ENCODE measurements at places on chromosomes 5 and 9. TPM values are rescaled to one million over a fixed set of nuclear protein-coding genes. Genes with fewer than 3 reads are reported as not detected.

DNA sequence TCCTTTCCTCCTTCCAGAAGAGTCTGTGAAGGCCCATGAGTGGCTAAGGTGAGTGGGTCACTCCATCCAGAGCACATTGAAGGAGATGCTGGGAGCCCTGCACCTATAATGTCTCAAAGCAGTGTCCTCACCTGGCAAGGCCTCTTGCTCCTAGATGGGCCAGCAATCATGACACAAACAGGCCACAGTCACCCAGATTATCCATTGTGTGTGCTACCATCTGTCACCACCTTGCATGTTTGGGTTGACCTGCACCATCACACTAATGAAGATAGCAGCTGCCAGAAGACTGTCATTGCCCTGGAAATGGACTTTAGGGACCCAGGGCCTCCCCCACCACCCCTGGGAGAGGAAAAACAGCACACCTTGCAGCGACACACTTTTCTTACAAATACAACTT is 69.6 kb downstream of the GABBR2 start:
- DNase-seq, result no peak

DNA sequence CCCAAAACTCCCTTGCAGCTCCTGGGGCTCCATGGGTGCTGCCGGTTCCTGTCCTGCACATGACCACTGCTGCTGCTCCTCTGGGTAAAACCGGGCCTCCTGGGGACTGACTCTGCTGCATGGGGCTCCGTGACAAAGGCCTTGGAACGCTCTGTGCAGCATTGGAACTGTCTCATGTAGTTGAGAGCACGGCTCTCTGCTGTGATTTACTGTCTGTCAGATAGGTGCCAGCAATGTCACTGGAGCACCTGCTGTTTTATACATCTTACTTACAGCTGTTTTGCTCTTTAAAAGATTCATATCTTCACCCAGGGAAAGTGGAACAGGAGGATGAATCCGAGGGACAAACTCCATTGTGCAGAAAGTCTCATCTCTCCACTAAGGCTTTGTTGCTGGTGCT is 138.1 kb downstream of the YIPF5 start:
- DNase-seq, result peak; percentile 72

DNA sequence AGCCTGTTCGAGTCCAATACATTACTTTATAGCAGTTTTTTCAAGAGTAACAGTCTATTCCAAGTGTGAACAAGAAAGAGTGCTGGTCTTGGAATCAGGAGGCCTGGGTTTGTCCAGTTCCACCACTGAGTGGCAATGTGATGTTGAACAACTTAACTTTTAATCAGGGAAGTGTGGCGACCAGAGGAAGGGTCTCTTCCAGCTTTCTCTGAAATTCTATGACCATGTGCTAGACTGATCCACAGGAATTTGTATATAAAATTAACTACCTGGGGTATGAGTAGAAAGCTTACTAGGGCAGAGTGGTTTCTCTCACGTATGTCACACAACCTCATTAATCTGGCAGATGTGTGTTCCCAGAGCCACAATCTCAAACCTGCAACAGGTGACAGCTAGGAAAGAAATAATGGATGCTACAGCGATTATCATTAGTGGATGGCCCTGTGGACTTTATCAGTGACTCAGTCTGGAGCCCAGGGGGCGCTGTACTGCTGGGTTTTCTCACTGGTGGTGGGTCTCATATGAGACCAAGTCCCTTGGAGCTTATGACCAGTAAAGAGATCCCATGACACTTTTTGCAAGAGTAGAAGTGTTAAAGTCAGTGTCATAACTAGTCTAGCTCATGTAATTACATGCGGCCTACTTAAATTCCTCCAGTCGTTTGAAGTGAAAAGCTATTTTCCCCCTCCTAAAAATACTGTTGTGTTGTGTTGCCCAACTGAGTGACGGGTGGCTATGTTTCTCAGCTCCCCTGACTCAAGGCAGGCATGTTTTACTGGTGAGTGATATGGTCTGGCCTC is 116.5 kb downstream of the GDNF start:
- DNase-seq, result no peak

- DNase-seq, result no peak
Measured at GRCh38 chr9:33101104-33101951, 24.9 kb upstream of the SMU1 start.

DNA sequence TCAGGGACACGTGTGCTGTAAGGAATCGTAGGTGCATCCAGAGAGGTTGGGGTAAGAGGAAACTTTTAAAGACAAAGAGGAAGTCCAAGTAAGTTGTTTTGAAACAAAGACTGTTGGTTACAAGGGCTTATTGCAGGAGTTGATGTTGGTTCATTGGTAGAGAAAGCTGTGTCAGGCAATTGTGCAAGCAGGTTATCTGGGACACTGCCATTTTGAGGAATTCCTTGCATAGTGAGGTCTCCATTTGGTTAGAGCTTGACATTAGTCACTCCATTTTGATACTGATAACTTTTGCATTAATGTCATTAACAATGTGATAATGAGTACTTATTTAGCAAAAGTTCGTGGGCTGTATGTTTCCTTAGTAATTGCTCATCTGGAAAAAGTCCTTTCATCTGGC is 24.9 kb downstream of the CNOT6 start:
- no peak for DNase-seq

DNA sequence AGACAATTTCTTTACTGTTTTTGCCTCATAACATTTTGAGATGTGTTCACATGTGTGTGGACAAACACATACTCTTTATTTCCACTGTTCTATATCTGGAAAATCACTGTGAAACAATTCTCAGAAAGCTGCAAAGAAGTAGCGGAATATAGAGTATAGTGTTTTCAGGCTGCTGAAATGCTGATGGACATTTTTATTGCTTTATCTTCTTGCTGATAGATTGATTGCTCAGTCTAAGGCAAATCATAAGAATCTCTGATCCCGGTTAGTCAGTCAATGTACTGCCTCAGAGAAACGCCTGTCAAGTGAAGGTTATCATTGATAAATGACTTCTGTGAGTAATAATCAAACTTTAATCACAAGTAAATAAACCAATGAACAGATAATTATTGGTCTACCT is 364.9 kb upstream of the CTNND2 start:
- DNase-seq, result no peak

DNA sequence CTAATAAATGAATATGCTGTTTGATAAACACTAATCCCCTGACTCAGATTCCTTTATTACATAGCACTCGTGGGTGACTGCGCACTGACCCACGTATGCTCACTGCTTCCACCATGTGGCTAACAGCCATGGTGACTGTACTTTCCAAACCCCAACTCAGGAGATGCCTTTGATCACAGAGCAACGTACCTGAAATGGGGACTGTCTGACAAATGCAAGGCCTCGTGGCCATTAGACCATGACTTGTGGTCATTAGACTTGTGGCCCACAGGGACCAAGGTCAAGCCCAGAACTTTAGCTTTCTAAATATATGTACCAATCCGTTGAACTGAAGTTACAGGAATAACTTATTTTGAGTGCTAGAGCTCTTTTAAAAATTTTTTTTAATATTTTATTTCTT is 46.6 kb downstream of the CYFIP2 start:
- no peak for DNase-seq

DNA sequence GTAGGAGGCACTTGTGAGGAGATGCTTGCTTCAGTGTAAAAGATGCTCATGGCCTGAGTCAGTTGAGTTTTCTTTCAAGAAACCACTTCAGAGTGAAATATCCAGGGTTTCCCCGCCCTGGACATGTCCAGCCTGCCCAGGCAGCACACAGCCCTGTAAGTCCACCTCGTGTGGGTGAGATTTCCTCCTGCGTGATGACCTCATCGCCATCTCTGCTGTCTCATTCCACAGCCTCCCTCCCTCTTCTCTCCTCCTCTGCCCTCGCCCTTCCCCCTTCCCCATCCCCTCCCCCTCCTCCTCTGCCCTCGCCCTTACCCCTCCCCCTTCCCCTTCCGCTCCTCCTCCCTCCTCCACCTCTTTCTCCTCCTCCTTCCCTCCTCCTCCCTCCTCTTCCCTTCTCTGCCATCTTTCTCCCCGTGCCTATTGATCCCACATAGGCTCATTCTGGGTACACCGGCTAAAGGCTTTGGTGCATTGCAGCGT is 34.0 kb upstream of the NCS1 start:
- no peak for DNase-seq

DNA sequence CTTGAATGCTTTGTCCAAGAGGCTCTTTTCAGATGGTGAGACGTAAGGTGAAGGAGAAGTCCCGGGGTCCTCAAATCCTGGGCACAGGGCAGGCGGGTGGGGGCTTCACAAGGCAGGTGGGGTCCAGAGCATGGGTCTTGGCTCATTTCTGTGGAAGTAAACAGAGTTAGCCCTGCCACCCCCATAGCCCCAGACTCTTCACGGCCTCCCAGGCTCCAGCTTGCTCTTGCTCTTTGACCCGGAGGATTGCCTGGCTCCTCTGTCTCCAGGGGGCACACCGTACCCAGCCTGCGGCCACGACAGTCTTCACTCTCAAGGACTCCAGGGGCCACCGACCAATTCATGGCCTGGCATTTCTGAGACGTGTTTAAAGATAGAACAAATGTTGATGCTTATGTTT is 28.8 kb upstream of the POMT1 start:
- no peak for DNase-seq

DNA sequence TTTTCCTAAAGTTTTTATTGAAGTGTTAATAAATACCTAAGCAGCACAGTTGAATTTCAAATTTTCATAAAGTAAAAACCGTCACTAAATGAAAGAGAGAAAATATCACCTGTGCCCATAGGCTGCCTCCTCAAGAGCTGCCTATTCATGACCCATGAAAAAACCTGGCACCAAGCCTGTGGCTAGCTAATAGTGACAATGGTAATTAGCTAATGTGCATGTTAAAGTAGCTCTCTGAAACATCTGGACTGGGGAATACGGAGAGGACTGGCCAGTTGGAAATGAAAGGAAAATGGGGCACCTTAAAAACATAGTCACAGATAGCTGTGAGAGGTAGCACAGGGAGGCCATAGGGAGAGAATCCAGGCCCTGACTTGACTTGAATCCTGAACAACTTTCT is 5.4 kb upstream of the GNE start:
- DNase-seq, result no peak

DNA sequence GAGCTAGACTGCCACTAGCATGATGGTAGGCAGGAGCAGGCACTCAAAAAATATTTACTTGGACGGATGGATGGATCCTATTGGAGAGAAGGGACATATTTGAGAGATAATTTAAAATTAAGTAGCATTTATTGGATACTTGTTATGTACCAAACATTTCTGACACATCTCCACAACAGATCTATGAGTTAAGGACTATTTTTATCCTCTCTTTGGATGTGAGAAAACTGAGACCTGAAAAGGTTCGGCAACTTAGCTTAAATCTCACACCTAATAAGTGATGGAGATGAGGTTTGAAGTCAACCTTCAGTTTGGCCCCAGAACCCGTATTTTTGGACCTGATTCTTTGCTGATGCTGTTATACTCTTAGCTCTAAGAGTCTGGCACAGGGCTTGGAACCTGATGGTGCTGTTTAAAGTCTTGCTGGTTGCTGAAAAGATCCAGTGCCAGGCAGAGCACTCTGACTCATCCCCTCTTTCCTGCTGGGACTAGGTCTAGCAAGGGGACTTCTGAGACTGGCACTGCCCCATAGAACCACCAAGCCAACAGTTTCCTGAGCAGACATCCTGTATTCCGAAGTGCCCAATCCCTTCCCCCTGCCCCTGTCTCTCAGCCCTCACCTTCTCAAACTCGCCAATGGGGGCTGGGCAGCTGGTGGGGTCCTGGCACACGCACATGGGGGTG is 15.6 kb downstream of the SPARC start:
- no peak for DNase-seq

DNA sequence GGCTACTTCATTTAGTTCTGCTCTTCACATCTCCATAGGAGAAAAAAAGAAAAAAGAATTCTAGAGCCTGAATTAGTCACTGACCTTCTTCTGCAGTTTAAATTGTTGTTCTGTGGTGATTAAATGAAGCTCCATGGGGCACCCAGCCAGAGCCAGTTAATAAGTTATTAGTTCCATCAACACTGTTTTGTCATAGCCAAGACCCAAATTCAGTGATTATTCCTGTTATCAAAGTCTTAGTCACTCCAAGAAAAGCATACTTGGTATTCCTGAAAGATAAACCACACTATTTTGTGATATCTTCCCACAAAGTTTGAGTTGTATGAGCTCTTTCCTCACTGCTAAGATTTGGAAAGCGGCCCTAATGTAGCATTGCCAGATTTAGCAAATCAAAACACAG is 134.8 kb upstream of the RGMB start:
- DNase-seq, result no peak

- no peak for DNase-seq
Measured at GRCh38 chr5:136891175-136891972, 526.0 kb upstream of the TRPC7 start.

GRCh38 chr5:16538006-16538405 is 72.4 kb upstream of the ZNF622 start:
- peak; percentile 27 for DNase-seq

- no peak for DNase-seq
Measured at GRCh38 chr5:122121479-122122465, 7.6 kb upstream of the ZNF474 start.

GRCh38 chr9:92180002-92180400 is 64.8 kb upstream of the SPTLC1 start:
- DNase-seq, result no peak

GRCh38 chr5:81829242-81829641 is 78.3 kb upstream of the SSBP2 start:
- DNase-seq, result no peak

DNA sequence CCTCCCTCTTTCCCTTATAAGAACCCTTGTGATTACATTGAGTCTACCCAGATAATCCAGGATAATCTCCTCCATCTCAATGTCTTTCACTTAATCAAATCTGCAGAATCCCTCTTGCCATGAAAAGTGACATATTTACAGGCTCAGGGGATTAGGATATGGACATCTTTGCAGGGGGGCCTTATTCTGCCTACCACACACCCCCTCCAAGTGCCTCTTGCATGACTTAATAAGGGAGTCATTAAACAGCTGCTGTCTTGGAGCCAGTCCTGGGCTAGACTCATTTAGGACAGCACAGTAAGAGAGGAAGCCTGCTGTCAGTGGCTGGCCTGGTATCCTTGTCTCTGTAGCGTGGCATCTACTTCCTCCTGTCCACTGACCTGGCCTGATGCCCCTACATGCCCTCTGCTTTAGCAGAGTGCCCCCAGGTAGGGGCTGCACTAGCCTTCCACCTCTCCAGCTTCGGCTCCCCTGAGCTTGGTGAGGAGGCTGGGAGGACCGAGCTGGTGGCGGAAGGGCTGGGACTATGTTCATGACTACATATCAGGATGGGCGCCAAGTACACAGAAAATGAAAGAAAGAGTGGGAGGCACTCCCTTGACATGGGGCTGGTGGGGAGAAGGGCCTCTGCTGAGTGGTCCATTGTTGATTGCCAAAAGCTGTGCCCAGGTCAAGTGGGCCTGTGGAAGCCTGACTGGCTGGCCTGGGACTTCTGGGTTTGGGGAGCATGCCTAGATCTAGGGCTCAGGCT is 17.2 kb downstream of the ENHO start:
- DNase-seq, result no peak

The EIF4EBP3 gene
- 8.6 TPM for polyA plus RNA-seq

The PCDHB15 gene
- 9.4 TPM for polyA plus RNA-seq

The CYLC2 gene
- polyA plus RNA-seq, result not detected

The PCDHB16 gene
- 3.9 TPM for polyA plus RNA-seq

The ZNF618 gene
- polyA plus RNA-seq, result 15.1 TPM

The KCNV2 gene
- 0.12 TPM for polyA plus RNA-seq

The ZNF622 gene
- 20.7 TPM for polyA plus RNA-seq

The ZBTB43 gene
- 16.2 TPM for polyA plus RNA-seq

The LRRC19 gene
- polyA plus RNA-seq, result 0.13 TPM

The LMNB1 gene
- 39.1 TPM for polyA plus RNA-seq

The ITGA2 gene
- 7.3 TPM for polyA plus RNA-seq

The CD14 gene
- polyA plus RNA-seq, result 30.9 TPM

Data from hindlimb muscle (tissue), 1 donor.